ENCODE measurements at places on chromosomes 6 and 20.
A peak's percentile ranks its signal among the peaks of the same experiment; 100 is the strongest.

GRCh38 chr6:35310265-35310831 is 12.7 kb downstream of the DEF6 start:
- no peak for DNase-seq

DNA sequence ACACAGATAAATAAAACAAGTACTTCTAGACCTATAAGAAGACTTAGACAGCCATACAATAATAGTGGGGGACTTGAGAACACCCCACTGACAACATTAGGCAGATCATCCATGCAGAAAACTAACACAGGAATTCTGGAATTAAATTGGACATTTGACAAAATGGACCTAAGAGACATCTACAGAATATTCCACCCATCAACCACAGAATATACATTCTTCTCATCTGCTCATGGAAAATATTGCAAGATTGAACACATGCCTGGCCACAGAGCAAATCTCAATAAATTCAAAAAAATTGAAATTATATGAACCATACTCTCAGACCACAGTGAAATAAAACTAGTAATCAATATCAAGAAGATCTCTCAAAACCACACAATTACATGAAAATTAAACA is 44.3 kb upstream of the KIAA1586 start:
- no peak for DNase-seq

- no peak for DNase-seq
Measured at GRCh38 chr6:142013875-142014495, 118.7 kb upstream of the GJE1 start.

DNA sequence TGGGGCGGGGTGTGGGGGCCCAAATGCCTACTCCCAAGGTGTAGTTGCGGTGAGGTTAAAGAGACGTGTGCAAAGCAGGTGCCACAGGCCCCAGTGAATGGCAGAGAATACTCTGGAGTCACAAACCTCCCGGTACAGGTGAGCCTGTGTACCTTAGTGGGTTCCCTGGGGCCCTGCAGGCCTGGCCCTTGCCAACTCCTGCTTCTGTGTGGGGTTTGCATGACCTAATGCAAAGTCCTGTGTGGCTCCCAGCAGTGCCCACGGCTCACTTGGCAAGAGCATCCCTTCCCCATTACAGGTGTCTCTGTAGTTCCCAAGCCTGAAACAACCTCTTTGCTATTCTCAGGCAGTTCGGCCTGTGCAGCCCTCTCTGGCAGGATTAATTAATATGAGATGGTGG is 17.5 kb downstream of the SPDEF start:
- DNase-seq: no peak

GRCh38 chr6:93193868-93194267 is 225.5 kb downstream of the EPHA7 start:
- DNase-seq: no peak

DNA sequence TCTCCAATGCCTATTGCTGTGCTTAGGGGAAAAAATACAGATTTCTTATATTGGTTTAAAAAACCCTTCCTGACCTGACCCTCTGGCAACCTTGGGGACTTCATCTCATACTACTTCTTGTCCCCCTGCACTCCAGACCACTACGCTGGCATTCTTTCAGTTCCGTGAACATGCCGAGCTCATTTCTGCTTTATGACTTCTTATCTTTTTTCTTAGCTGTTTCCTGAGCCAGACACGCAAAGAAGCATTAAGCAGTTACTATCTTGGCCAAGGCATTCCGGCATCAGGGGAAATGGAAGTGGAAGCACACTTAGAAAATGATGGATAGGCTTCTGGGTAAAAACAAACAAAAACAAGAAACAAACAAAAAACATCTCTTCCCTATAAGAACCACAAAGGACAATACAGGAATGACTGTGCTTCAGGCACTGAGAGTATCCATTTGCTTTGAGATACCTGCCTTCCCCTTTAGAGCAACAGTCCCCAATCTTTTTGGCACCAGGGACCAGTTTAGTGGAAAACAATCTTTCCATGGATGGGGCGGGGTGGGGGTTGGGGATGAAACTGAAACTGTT is 4.4 kb upstream of the CCDC28A start:
- DNase-seq: no peak

DNA sequence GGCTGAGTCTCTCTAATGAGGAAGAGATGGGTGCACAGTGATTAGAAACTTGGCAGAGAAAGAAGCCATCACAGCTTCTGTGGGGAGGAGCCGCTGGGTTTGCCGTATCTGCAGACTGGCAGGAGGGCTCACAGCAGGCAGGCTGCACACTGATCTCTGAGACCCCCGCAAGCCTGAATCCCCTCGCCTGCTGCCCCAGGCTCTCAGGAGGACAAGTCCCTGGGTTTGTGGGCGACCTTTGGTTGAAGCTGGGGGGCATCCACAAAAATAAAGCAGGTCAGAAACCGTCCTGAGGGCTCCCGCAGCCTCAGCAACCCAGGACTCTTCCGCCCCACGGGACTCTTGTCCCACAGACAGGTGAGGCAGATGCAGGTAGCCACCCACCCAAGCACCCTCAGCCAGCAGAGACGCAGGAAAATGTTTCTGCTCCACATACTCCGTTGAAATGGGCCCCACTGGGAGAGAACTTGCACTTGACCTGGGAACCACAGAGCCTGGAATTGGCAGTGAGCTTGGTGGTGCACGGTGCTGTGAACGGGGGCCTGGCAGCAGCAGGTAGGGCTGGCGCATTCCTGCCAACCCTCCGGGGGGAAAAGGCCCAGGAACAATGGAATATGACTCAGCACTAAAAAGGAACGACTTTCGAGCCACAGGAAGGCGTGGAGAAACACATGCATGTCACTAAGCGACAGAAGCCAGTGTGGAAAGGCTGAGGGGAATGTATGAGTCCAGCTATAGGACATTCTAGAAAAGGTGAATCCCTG is 89.9 kb downstream of the YTHDF1 start:
- no peak for DNase-seq

DNA sequence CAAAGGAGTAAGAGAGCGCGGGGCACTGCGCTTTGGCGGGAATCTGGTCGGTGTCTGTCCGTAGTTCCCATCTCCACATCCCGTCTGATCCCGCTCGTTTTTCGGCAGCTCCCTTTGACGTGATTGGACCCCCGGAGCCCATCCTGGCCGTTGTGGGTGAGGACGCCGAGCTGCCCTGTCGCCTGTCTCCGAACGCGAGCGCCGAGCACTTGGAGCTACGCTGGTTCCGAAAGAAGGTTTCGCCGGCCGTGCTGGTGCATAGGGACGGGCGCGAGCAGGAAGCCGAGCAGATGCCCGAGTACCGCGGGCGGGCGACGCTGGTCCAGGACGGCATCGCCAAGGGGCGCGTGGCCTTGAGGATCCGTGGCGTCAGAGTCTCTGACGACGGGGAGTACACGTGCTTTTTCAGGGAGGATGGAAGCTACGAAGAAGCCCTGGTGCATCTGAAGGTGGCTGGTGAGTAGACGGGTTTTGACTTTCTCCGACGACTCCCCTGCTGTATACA is 1.4 kb downstream of the BTN1A1 start:
- DNase-seq: no peak

GRCh38 chr20:48283470-48284110 is 498.3 kb upstream of the SULF2 start:
- DNase-seq: no peak

GRCh38 chr6:113971741-113972140 is 793 bp upstream of the HDAC2 start:
- no peak for DNase-seq

GRCh38 chr6:35052694-35053565 is 88.2 kb downstream of the TCP11 start:
- DNase-seq: no peak

DNA sequence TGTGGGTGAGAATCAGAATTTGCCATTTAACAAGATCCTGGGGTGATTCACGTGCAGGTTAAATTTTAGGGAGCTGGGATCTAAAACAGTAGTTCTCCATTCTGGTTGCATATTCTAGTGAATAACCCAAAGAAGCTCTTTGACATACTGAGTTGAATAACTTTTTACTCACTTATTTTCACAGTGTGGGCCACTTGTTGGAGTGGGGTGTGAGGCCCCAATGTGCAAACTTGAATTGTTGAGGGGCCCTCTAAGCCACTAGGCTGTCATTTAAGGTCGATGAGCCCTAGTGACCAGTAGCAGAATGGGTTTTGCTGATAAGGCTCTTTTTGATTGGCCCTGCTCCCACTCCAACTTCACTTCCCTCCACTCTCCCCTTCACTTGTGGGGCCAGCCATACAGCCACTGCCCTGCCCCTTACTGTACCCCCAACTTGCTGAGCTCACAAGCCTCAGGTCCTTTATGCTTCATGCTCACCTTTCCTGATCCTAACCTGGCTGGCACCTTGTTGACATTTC is 33.6 kb upstream of the RIPOR2 start:
- no peak for DNase-seq

DNA sequence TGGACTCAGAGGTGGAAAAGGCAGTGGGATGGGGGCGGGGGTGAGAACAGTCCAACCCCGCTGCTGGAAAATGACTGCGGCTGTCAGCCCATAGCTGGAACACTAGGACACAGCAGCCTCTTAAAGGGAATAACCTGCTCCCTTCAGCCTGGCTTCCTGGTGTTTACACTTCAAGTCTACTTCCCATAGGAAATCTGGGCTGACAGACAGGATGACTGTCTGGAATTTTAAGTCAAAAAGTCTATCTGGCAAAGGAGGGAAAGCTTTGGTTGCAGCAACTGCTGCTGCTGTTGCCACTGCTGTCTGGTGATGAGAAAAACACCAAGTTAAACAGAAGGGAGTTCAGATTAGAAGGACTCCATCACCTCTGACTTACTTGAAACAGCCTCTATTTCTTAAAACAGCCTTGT is 44.9 kb downstream of the TNFRSF21 start:
- no peak for DNase-seq

GRCh38 chr6:161889324-161889723 is 615.5 kb upstream of the AGPAT4 start:
- DNase-seq: no peak

DNA sequence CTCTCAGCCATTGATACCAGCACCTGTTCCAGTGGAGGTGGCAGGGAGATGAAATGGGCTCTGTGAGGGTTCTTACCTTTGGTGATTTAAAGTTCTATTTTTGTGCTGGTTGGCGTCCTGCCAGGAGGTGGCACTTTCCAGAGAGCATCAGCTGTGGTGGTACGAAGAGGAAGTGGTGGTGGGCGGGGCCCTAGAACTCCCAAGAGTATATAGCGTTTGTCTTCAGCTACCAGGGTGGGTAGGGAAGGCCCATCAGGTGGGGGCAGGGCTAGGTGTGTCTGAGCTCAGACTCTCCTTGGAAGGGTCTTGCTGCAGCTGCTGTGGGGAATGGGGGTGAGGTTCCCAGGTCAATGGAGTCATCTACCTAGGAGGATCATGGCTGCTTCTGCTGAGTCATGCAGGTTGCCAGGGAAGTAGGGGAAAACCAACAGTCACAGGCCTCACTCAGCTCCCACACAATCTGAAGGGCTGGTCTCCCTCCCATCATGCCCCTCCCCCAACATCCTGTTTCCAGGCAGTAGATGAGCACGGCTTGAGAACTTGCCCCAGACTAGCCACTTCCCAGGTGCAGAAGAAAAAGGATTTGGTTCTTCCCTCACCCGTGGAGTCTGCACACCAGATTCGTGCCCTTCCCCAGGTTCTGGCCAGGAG is 46.6 kb downstream of the MOXD1 start:
- DNase-seq: no peak

GRCh38 chr6:28543651-28544610 is 18.2 kb downstream of the GPX5 start:
- no peak for DNase-seq

- DNase-seq: peak; percentile 25
Measured at GRCh38 chr20:36573798-36574365, 485 bp downstream of the TGIF2 start.

DNA sequence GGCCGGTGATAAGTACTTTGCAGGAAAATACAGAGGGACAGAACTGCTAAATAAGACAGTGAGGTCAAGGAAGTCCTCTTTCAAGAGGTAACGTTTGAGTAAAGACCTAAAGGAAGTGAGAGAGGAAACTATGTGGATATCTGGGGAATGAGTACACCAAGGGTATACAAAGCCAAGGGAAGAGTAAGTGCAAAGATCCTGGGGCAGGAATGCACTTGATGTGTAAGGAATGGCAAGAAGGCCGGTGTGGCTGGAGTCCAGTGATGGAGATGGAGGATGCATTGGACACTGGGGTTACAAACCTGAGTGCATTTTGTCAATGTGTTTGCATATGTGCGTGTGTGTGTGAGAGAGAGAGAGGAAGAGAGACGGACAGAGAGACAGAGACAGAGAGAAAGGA is 32.1 kb upstream of the TGM2 start:
- no peak for DNase-seq

GRCh38 chr20:8073024-8073832 is 53.7 kb upstream of the TMX4 start:
- DNase-seq: no peak

- no peak for DNase-seq
Measured at GRCh38 chr6:8064638-8065518, 689 bp upstream of the BLOC1S5 start.

DNA sequence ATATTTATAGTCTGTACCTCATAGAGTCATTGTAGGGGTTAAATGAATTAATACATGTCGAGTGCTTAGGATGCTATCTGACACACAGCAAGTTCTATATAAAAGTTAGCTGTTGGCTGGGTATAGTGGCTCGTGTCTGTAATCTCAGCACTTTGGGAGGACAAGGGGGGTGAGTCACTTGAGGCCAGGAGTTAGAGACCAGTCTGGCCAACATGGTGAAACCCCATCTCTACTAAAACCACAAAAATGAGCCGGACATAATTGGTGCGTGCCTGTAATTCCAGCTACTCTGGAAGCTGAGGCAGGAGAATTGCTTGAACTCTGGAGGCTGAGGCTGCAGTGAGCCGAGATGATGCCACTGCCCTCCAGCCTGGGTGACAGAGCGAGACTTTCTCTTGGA is 222.9 kb downstream of the UBE3D start:
- no peak for DNase-seq

GRCh38 chr6:126650931-126651330 is 311.0 kb downstream of the CENPW start:
- DNase-seq: no peak

- DNase-seq: no peak
Measured at GRCh38 chr6:97151601-97152000, 131.4 kb downstream of the MMS22L start.

DNA sequence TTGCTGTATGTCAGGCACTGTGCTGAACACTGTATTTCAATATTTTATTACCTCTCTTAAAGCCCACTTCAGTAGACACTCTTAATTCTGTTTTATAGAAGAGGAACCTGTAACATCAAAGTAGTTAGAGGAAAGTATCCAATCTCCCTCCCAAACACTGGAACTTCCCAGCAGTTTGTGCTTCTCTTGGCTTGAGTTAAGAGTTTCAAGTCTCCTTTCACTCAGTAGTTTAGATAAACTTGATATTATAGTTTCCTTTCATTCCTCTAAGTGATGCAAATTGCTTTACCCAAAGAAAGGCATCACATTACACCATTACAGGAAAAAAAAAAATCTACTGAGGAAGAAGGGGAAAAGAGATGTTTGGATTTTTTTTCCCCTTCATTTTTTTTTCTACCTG is 164.3 kb downstream of the TSHZ2 start:
- no peak for DNase-seq

- no peak for DNase-seq
Measured at GRCh38 chr6:43269273-43270007, 26.2 kb downstream of the TTBK1 start.

- no peak for DNase-seq
Measured at GRCh38 chr20:60559462-60559861, 601.2 kb downstream of the CDH26 start.
